ENCODE measurements at places on chromosomes 1 and 21.

DNA sequence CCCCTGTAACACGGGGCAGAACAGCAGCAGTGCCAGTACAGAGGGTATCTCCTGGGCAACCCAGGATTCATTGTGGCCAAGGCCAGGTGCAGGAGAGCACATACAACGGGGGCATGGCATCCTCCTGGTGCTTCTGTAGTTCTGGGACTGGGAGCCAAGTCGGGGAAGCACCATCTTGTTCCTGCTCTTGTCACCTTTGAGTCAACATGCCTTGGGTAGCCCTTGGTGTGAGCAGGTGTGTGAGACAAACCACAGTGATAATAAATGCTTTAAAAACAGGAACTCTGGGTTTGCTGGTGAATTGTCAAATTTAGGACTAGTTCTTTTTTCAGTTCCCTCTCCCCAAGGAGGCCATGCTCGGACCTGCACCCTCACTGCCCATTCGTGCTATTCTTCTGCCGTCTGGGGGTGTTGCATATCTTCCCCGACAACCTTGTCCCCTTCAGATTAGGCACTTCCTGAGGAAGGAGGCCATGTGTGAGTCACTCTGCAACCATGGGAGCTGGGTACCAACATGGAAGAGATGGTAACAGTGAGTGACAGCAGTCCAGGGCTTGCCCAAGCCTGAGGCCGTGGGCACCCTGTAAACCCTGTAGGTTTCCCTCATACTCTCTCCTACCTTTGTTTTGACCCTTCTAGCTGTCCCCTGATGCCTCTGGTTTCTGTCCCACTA, 150.2 kb downstream of the GRIK3 start:
- DNase-seq, result no peak

- no peak for DNase-seq
Observed at GRCh38 chr21:25838809-25839208, 104.0 kb downstream of the GABPA start.

GRCh38 chr21:20902511-20902910, 95.7 kb upstream of the NCAM2 start:
- no peak for DNase-seq

- no peak for DNase-seq
Observed at GRCh38 chr1:42152119-42152518, 1.1 kb upstream of the GUCA2B start.

Data from spleen (tissue), 13 donors.